Stimulated activated CD8-positive, alpha-beta memory T cell treated with anti-CD3 and anti-CD28 coated beads, Interleukin-15, amount 100 ng/mL, for 24 hours (primary cell): ENCODE measurements at places on chromosomes 5 and 9.

- peak; percentile 32 for DNase-seq
Observed at GRCh38 chr5:671459-672328, 21.5 kb downstream of the TPPP start.

- DNase-seq, result no peak
Observed at GRCh38 chr5:84480873-84481637, 96.4 kb upstream of the EDIL3 start.

DNA sequence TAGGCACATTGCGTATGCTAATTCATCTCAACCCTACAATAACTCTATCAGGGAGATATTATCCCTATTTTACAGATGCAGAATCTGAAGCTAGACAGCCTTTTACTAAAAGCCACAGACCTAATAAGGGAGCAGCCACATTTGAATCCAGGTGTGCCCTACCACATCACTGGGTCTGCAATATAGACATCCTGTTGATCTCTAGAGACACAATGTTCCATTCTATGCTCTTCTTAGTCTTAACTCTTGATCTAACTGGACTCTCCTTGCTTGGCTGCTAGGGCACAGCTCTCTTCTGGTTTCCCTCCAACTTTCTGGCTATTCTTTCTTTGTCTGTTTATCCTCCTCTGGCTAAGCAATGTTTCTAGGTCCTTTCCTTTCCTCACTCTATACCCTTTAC is 1.4 kb upstream of the SPATA6L start:
- DNase-seq, result no peak

GRCh38 chr5:174356536-174356935 is 311.0 kb downstream of the NSG2 start:
- DNase-seq, result no peak

GRCh38 chr5:41403846-41404245 is 106.6 kb downstream of the PLCXD3 start:
- DNase-seq, result no peak

- DNase-seq, result no peak
Observed at GRCh38 chr9:111975709-111976108, 79.1 kb downstream of the UGCG start.

DNA sequence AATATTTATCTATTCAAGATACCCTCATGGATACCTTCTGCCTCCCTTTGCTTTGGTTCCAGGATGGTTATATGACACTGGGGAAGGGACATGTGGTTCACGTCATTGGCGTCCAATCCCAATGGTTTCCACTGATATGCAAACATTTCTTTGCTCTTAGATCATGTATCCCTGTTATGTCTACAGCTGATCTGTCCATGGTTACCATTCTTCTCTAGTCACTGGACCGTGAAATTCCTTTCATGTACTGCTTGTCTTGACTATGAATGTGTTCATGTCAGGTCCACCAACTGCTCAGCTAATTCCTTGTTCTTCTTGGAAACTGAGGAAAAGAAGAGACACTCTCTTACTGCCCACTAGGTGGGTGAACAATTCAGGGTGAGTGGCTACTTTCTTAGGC is 391.1 kb upstream of the ZNF608 start:
- DNase-seq, result no peak

DNA sequence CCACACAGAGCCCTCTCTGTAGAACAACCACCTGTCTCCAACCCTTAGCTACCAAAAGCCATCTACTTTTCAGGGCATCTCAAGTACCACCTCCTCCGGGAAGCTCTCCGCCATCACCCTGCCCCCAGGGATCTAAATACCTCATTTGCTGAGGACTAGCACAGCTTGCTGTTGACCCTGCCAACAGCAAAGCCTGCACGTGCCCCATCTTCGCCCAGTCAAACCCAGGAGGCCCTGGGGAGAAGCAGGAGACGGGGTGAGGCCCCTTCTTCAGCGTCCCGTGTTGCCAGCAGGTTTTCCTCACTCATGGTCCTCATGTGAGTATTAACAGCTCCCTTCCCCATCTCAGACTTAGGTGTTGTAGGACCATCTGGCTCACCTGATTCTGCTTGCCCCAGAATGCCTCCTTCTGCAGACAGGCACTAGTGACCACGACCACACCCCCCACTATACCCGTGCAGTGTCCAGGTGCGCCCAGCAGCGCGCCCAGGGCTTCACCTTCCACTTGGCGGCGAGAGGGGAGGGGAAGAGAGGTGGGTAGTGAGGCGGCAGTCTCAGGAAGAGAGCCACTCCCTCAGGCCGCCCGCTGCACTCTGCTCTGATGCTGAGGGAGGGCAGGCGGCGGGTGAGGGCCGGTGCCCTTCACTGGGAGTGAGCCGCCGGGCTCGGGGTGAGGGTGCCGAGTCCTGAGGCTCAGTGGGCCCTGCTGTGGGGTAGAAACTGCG is 11.1 kb downstream of the VAV2 start:
- DNase-seq, result no peak

DNA sequence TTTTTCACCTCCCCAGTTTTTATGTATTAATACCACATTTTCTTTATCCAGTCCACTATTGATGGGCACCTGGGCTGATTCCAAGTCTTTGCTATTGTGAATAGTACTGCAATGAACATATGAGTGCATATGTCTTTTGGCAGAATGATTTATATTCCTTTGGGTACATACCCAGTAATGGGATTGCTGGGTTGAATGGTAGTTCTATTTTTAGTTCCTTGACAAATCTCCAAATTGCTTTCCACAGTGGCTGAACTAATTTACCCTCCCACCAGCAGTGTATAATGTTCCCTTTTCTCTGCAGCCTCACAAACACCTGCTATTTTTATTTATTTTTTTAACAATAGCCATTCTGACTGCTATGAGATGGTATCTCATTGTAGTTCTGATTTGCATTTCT is 340.2 kb downstream of the ADAMTS6 start:
- DNase-seq, result no peak

- DNase-seq, result no peak
Observed at GRCh38 chr5:130773813-130774212, 391.2 kb downstream of the HINT1 start.

DNA sequence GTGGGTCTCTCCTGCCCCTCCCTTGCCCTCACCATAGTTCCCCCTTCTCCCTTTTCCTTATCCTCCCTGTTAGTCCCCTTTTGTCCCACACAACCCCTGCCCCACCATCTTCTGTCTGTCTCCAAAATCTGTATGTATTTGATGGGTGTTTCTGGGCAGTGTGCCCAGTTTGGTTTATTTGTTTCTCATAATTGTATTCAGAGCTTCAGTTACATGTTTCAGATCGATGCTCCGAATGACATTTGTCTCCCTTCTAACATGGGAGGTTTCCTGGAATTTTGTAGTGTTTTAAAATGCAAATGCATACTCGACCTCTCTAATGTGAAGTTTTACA is 22.2 kb downstream of the FBXL7 start:
- DNase-seq, result no peak

DNA sequence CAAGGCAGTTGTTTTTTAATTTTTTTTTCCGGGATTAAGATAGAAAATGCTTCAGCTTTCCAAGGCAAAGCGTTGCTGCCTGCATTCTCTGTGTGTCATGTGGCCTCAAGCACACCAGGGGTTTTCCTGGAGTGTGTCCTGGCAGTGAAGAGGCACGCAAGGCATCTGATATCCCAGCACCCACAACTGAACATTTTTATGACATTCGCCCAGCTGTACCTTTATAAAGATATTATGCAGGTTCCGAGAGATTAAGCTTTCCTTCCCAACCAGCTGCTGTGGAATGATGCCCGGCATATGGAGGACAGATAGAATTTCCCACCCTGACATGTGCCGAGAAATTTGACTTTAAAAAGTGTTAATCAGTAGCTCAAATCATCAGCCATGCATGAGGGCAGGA is 205.6 kb downstream of the GADD45G start:
- no peak for DNase-seq

- no peak for DNase-seq
Observed at GRCh38 chr9:122116448-122117173, 23.5 kb upstream of the TTLL11 start.

DNA sequence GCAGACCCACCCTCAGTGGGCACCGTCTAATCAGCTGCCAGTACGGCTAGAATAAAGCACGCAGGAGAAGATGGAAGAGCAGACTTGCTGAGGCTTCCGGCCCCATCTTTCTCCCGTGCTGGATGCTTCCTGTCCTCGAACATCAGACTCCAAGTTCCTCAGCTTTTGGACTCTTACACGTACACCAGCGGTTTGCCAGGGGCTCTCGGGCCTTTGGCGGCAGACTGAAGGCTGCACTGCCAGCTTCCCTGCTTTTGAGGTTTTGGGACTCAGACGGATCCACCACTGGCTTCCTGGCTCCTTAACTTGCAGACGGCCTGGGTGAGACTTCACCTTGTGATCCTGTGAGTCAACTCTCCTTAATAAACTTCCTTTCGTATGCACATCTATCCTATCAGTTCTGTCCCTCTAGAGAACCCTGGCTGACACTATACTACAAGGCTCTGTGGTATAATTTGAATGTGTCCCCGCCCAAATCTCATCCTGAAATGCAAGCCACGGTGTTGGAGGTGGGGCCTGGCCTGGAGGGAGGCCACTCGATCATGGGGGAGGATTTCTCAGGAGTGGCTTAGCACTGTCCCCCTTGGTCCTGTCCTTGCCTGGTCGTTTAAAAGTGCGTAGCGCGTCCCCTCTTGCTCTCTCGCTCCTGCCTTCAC is 31.1 kb upstream of the NRARP start:
- no peak for DNase-seq

GRCh38 chr9:90105773-90106172 is 501.0 kb downstream of the GADD45G start:
- no peak for DNase-seq

DNA sequence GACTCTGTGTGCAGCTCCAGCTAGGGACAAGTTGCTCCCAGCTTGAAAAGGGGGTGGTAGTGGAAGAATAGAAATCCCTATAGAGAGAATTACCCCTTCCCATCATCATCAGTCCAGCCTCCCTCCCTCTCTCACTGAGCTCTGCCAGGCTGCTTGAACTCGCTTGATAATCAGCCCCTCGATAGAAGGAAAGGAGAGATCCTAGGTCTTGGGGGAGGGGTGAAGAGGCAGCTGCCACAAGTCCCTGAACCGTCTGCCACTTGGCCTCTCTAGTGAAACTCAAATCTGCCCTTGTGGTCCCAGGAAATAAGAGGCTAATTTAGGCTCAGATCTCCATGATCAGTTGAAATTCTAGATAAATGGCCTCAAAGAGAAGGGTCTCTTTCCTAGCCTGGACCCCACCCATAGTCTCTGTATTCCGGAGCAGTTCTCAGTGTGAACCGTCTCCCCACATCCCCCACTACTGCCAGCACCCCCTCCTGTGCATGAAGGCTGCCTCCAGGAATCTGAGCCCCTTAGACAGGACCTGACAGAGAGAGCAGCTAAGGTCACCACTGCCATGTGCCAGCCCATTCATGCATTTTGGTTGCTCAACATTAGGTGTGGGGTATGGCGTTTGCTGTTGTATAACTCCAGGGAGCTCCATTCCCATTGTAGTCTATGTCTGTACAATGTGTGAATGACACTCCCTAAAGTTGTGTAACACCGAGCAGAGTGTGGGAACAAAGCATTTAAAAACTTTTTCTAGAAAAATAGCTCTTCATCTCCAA is 5.5 kb downstream of the DNAJB5 start:
- no peak for DNase-seq

- DNase-seq, result no peak
Observed at GRCh38 chr9:98573749-98574278, 134.9 kb downstream of the GABBR2 start.

DNA sequence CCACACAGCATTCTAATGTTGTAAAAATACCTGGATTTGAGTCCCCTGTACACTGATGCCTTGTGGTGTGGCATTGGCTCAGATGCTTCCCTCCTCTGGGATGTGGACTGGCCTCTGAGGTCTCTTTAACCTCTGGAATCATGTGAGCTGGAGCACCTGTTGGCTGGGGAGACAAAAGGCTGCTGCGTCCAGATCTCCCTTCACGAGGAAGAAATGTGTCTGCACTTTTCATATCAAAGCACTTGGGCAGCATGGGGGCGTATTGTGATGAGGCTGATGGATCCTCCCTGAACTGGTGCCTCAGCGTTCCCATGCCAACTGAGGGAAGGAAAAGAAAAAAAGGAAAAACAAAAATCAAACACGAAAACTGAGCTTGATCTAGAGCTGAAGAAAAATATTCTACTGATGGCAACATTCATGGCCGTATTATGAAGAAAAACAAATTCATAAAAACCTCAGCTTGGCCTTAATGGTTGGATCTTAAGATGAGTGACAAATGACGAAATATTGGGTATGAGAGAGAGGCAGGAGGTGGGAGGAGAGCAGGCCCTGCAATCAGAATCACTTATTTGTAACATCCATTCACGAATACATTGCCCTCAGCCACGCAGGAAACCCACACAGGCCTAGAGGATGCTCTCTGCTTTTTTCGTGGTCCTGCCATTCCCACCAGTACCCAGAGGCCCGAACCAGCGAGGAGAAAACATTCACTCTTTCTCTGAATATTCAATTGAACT is 26.2 kb downstream of the GRIA1 start:
- no peak for DNase-seq

- DNase-seq, result no peak
Observed at GRCh38 chr5:136134653-136135052, 2.0 kb downstream of the SMAD5 start.

DNA sequence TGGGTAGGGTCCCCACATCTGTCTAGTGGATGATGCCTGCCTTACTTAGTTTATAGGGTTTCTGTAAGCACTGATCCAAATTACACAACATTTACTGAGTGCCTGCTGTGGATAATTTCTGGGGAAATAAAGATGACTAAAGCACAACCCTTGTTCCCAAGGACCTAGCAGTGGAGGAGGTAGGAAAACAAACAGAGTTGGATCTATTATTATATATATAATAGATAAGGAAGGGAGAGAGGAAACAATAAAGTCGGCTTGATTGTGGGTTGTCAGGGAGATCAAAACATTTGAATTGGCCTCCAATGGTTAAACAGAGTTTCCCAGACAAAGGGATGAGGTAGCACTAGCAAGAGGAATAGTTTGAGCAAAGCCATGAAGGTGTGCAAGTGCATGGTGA is 14.0 kb downstream of the IL33 start:
- no peak for DNase-seq

DNA sequence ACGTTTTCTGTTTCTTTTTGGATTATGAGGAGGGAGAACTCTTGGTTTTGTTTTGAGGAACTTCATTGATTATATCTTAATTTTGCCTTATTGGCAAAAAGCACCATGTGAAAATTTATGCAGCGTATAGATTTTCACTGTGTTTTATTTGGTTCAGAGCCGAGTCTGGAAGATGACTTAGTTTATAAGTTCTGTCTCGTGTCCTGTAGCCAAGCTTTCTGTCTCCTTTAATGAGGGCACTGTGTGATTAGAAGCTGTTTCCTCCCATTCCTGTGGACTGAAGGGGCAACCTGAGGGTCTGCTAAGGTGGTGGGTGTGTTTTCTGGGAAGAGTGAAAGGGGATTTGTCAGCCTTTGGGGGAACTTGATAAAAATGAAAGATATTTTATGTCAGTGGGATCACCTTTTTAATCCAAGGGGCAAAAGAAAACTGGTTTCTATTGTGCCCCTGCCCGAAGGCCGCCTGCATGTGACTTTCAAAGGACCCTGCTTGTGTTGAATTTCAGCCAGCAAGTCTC is 262.1 kb downstream of the FANCC start:
- DNase-seq, result no peak

- DNase-seq, result no peak
Observed at GRCh38 chr9:83930881-83931280, 9.6 kb upstream of the KIF27 start.

GRCh38 chr5:76716456-76717157 is 681 bp downstream of the F2R start:
- no peak for DNase-seq
